Umbilical cord (tissue), 2 donors: ENCODE measurements at places on chromosomes 13 and 19.
A peak's percentile ranks its signal among the peaks of the same experiment; 100 is the strongest.

DNA sequence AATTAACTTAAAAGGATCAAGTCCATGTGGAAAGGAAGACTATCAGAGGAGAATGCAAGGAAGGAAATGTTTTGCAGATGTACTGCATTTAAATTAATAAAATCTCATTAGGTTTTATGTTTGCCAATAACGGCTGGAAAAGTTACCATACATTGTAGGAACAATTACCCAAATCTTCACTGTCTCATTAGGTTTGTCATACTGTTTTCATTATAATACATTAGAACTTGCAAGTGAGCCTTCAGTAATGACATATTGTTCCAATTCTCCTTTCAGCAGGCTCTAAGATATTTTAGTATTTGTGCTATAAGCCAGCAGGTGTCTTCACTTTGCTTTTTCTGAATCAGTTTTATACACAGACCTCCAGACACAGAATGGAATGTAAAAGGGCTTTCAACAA lies 661.6 kb upstream of the KLHL1 start:
- DNase-seq = no peak

- no peak for DNase-seq
Observed at GRCh38 chr13:27619728-27620376, 477 bp downstream of the LNX2 start.

- DNase-seq = peak; percentile 24
Observed at GRCh38 chr19:12544401-12544876, 6.8 kb downstream of the ZNF564 start.

DNA sequence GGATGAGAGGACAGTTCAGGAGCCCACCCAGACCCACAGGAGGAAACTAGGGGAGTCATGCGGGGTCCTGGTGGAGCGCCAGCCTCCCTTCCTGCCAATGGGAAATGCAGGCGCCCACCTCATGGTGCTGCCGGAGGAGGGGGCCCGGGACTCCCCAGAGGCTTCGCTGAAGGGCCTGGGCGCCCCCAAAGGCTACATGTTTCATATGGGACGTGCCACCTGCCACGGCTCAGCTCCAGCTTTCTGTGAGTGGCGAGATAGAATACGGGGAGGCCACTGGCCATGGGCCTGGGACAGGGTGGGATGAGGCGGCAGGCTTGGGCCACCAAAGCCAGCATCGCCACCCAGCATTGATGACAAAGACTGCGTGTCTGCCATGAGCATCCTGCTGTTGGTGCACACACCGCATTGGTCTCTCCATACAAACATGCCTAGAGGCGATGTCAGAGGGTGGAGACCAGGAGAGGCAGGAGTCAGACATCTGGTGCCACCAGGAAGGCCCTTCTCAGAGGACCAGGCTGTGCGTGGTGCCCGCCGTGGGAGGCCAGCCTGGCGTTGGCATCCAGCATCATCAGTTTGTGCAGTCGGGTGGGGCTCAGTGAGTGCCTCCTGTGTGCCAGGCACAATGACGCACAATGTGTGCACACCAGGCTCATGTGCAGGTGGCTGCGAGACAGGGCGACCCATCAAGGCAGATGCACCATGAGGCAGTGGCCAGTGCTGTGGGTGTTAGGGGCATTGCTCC lies 1.2 kb upstream of the F10 start:
- DNase-seq = no peak

DNA sequence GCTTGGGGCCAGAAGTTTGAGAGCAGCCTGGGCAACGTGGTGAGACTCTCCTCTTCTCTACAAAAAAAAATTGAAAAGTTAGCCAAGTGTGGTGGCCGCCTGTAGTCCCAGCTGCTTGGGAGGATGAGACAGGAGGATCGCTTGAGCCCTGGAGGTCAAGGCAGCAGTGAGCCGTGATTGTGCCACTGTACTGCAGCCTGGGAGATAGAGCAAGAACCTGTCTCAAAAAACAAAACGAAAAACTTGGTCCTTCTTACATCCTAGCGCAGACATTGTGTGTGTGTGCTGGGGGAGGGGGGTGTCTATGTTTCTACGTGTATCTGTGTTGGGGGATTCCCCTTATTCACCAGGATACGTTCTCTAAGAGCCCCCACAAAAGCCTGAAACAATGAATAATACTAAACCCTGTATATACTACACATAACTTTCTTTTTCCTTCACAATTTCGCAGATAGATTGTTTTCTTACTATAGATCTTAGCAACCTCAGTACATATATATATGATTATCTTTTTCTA lies 7.9 kb downstream of the AXL start:
- no peak for DNase-seq
